ENCODE measurements at places on chromosomes 7 and 10. TPM values are rescaled to one million over a fixed set of nuclear protein-coding genes. Genes with fewer than 3 reads are reported as not detected.

GTF2IRD2 gene
- total RNA-seq, result 10.8 TPM

TRIM50 gene
- not detected for total RNA-seq

CTNNA3 gene
- 2.6 TPM for total RNA-seq

FAM13C gene
- not detected for total RNA-seq

CFAP58 gene
- 0.24 TPM for total RNA-seq

ASB15 gene
- not detected for total RNA-seq

SPAM1 gene
- total RNA-seq, result not detected

NEUROD6 gene
- not detected for total RNA-seq

DRGX gene
- not detected for total RNA-seq

SLC18A2 gene
- total RNA-seq, result not detected

MGAM2 gene
- not detected for total RNA-seq

HOXA7 gene
- not detected for total RNA-seq

IGF2BP3 gene
- 0.55 TPM for total RNA-seq

TUBB8 gene
- not detected for total RNA-seq

PDLIM1 gene
- 9.5 TPM for total RNA-seq

TAS2R5 gene
- 0.63 TPM for total RNA-seq

PDE6C gene
- total RNA-seq, result not detected

OR13A1 gene
- not detected for total RNA-seq

TBX20 gene
- total RNA-seq, result not detected

SEC61G gene
- total RNA-seq, result 123 TPM

OR2A12 gene
- not detected for total RNA-seq

GALNT17 gene
- total RNA-seq, result not detected

NME8 gene
- total RNA-seq, result not detected

NET1 gene
- total RNA-seq, result 29.9 TPM

POLR2J2 gene
- total RNA-seq, result 20.6 TPM

IFIT1B gene
- total RNA-seq, result not detected
